HTR-8/SVneo (cell line): ENCODE measurements at places on chromosomes 16 and 17.

DNA sequence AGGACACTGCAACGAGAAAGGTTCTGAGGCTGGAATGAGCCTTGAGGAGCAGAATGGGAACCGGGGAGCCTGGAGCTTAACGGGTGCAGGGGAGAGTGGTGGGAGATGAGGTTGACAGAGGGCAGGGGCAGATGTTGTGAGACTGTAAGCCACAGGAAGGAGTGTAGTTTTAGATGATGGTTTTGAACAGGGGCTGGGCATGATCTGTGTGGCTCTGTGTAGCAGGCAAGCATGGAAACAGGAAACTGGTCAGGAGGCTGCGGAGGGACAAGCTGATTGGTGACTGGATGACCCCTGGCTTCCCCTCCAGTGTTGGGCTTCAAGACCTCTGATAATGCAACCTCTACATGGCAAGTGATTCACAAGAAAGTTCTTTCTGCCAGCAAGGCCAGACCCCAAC lies 1.4 kb upstream of the CNGB1 start:
- no peak for DNase-seq

DNA sequence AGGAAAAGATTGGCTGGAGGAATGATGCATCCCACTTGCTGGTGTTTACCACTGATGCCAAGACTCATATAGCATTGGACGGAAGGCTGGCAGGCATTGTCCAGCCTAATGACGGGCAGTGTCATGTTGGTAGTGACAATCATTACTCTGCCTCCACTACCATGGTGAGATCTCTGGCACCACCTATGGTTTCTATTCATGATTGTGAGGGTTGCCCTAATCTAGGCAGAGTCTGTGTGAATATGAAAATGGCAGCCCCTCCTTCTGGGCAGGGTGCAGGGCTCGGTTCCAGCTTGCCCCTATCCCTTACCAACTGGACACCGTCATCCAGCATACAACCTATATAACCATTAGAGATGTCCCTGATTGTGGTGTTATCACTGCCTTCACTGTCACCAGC lies 33.4 kb downstream of the ITGB3 start:
- DNase-seq: no peak

GRCh38 chr17:45437465-45438283 lies 5.0 kb upstream of the ARHGAP27 start:
- DNase-seq: no peak

- DNase-seq: no peak
These were observed 19.8 kb downstream of the USP36 start for GRCh38 chr17:78820841-78821240.

- DNase-seq: no peak
These were observed 57.9 kb downstream of the RTN4RL1 start for GRCh38 chr17:1967213-1967612.

DNA sequence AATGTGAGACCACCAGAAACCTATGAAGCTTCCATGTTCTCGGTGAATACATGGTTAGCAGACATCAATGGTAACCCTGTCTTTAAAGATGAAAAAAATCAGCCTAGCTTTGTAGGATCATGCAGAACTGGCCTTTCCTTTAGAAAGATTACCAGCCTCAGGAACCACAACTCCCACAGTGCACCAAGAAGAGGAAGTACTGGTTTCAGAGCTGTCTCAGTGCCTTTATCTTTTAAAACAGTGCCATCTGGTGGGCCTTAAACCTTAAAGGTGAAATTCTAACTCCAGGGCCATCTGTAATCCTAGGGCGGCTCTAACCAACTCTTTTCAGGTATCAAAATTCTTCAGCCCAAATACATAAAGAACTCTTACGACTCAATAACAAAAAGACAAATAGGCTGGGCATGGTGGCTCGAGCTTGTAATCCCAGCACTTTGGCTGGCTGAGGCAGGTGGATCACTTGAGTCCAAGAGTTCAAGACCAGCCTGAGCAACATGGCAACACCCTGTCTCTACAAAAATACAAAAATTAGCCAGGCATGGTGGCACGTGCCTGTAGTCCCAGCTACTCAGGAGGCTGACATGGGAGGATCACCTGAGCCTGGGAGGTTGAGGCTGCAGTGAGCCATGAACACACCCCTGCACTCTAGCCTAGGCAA lies 5.4 kb downstream of the ATPAF2 start:
- DNase-seq: peak; percentile 95

- DNase-seq: no peak
These were observed 158.2 kb upstream of the MAF start for GRCh38 chr16:79758615-79759346.

GRCh38 chr16:50259334-50260205 lies 6.8 kb upstream of the ADCY7 start:
- no peak for DNase-seq

DNA sequence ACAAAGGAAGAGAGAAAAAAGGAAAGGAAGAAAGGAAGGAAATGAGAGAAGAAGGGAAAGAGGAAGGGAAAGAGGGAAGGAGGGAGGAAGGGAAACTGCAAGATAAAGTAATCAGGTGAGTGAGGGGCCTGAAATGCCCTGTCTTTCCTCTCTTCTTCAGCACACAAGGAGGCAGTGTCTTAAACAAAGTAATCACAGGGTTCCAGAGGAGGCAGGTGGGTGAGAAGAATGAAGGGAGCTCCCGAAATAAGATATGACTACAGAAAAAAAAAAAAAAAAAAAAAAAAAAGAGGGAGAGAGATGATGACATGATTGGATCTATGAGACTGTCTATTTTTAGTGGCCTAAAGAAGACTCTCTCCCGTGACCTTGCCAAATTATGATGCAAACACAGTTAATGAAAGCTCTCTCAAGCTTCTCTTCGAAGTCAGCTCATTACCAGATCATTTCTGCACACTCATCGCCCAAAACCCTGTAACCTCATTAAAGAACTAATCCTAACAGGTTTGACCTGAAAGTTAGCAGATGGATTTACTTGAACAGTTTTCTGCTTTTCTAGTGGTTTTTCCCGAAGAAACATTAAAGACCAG lies 53.6 kb downstream of the CDH11 start:
- no peak for DNase-seq

DNA sequence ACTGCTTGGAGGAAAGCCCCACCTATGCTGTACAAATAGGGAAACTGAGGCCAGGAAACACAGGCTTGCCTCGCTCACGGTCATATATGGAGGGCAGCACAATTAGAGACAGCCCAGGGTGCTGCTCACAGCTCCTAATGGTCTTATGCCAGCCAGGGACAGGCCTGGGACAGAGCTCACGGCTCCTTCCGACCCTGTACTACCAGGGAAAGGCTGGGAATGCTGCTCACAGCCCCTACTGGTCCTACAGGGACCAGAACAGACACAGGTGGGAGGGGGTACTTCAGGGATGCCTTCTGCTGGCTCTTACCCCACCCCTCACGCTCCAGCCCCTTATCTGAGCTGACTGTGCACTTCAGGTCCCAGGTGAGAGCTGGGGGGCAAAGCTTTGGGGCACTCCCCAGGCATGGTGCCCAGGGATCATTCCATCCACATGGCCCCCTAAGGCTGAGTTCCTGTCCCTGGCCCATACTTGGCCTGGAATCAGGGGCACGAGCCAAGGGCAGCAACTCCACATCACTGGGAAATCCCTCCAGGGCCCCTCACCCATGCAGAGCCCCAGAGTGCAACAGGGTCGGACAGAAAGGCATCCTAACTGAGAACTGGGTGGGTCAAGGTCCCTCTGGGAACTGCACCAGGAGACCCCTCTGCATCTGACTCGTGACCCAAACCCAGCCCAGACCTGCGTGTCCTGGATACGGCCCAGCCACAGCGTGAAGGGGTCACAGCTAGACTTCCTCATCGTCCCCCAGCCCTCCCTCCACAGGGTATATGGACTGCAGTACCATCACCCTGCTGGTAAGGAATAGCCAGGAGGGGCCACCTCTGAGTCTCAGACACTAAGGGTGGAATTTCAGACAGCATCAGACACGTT lies 5.9 kb downstream of the RHBDF1 start:
- no peak for DNase-seq

GRCh38 chr17:73634629-73635028 lies 9.6 kb downstream of the SDK2 start:
- DNase-seq: no peak

GRCh38 chr16:87833548-87833947 lies 35.8 kb downstream of the SLC7A5 start:
- no peak for DNase-seq

DNA sequence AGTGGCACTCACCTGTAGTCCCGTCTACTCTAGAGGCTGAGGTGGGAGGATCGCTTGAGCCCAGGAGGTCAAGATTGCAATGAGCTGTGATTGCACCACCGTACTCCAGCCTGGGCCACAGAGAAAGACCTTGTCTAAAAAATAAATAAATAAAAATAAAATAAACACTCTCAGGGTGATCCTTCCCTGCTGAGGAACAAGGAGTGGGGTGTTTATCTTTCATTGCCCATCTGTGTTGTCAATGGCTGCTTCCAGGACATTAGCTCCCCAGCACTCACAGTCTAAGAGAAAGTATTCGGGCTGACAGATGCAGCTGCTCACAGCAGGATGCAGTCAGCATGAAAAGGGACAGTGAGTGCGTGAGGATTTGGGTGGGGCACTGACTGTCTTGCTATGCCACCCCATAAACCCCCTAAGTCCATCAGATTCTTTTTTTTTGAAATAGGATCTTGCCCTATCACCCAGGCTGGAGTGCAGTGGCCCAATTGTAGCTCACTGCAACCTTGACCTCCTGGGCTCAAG lies 31.3 kb upstream of the RBBP6 start:
- DNase-seq: no peak

- no peak for DNase-seq
These were observed 2.6 kb upstream of the GRIN2C start for GRCh38 chr17:74862108-74862901.

DNA sequence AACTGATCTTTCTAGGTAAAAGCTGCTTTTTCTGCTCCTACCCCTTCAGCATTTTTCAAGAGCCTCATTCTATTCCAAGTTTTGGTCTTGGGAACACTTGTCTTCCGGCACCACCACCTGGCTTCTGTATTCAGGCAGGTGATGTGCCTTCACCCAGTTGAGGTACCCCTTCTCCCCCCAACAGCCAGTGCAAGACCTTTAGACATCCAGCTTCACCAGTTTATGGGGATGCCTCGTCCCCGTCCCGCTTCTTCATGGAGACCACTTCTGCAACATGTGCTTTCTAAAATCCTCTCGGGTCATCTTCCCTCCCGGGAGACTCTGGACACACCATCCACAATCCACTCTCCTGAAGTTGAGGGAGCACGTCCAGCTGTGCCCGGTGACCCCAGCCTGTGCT lies 69.9 kb downstream of the SRCIN1 start:
- no peak for DNase-seq

DNA sequence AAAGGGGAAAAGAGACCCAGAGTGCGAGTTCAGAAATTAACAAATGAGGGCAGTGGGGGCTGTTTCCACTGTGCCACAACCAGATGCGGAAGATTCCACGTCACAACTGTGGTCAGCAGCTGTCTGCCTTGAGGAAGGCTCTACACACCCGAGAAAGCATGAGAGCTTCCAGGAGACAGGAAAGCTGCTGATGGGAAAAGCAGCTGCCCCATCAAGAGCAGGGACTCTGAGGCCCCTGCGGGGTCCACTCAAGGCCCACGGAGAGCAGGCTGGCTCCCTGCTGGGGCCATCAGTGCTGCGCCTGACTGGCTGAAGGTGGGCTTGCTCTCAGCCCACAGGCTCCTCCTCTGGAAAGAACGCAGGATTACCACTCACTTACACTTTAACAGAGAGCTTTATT lies 14.8 kb upstream of the TRAP1 start:
- DNase-seq: no peak

DNA sequence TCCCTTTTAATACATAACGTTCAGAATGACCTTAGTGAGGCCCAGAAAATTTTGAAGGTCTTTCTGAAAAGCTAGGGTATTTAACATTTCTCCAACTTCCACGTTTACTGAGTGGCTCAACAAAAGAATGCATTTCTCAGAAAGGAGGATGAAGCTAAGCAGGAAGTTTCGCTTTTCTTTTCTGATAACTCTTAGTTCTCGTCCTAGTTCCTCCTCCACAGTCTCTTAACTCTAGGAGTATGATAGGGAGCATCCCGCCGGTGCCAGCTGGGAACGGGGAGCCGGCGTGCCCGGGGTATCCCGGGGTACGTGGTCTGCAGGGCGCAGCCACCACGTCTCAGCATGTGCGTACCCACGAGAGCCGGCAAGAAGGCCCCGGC lies 363 bp downstream of the KARS1 start:
- no peak for DNase-seq

GRCh38 chr17:17533901-17534441 lies 37.8 kb upstream of the RASD1 start:
- no peak for DNase-seq

GRCh38 chr17:59707149-59707970 lies at the start of the genes PTRH2 and VMP1:
TSS of gene PTRH2 (minus strand) at chr17:59707430. CDS start at chr17:59697978, 9,452 bp downstream.
TSS of gene VMP1 (plus strand) at chr17:59707654. CDS start at chr17:59731447, 23,793 bp downstream.
- peak; percentile 100 for DNase-seq

GRCh38 chr16:85369741-85370528 lies 243.2 kb upstream of the GSE1 start:
- DNase-seq: peak; percentile 79
